ENCODE measurements at places on chromosomes 3 and 15.

GRCh38 chr3:2041931-2042330 lies 56.7 kb upstream of the CNTN4 start:
- DNase-seq = no peak

DNA sequence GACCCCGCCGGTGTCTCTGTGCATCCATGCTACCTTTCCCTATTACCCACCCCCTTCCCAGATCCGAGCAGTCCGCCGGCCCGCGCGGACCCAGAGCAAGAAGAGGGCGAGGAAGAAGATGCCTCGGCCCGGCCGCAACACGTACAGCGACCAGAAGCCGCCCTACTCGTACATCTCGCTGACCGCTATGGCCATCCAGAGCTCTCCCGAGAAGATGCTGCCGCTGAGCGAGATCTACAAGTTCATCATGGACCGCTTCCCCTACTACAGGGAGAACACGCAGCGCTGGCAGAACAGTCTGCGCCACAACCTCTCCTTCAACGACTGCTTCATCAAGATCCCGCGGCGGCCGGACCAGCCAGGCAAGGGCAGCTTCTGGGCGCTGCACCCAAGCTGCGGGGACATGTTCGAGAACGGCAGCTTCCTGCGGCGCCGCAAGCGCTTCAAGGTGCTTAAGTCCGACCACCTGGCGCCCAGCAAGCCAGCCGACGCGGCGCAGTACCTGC lies 788 bp downstream of the FOXB1 start:
- DNase-seq = no peak

GRCh38 chr3:181623924-181624694 lies 87.6 kb upstream of the SOX2 start:
- no peak for DNase-seq

DNA sequence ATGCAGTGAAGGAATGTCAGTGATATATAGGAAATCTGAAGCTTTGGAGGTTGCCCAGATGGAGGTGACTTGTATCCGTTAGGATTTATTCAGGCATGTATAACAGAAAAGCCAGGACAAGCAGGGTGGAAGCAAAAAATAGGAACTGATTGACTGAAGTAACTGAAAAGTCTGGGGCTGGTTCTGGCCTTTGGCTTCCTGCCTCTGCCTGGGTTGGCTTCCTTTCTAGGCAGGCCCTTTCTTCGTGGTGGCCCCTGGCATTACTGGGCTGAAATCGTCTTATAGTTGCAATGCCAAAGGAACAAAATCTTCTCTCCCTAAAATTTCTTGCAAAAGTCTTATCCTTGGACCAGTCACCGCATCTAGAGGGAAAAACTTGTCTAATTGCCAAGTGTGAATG lies 386.1 kb downstream of the PTPRG start:
- DNase-seq = no peak

DNA sequence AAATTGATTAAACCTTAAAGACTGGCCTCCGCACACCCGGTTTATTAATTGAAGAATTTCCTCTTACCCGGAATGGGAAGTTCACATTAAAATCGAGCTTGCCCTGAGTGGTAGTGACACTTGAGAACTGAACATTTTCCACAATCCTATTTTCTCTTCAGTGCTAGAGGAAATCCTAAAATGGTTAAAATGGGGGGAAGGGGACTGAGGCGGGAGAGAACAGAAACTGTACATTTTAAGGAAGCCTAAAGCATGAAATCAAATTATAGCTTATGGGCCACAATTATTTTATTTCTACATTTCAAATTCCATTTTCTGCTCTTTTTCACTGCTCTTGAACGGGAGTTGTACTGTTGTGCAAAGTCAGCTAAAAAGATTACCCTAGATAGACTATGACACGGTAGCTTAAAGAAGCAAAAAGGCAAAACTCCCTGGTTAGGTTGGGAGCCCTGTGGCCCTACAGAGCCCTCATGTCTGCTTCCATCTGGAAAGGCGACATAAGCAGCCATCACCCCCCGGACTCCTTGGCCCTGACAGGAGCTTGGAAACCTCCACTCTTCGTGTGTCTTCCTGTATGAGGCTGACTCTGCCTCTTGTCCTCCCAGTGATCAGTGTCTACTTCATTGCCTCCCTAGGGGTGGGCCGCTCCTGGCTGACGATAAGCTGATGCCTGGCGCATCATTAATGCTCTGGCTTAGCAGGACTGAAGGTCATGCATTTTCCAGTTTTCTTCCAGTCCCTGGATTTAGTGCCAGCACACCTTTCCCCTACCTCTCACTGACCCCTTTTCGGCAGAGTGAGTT lies 79.3 kb downstream of the EEFSEC start:
- no peak for DNase-seq

DNA sequence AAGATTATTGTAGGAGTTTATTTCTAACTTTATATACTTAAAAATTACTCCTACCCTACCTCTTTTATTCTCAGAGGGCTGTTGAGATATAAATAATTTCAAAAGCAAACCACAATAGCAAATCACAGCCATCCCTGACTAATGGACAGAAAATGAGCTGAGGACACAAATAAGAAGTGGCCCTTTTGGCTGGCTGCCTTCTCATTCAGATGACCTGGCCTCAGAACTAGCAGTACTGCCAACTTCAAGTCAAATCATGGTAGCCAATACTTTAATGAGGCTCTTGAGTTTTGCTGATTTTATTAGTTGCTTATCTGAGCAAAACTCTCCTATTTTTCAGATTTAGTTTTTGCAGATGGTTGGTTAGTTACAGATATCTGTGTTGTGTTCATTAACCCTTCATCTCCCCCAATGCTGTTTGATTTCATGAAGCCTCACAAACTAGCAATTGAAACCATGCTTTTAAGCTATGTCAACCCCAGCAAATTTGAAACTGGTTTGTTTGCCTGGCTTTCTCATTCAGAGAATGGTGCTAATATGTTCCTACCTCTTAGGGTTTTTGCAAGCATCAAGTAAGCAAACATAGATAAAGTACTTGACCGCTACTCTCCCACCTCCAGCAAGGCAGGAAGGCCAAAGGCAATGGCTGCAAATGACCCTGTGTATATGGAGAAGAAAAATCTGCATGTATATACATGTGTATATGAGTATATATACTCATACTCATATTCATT lies 73.4 kb upstream of the HACD2 start:
- DNase-seq = no peak

DNA sequence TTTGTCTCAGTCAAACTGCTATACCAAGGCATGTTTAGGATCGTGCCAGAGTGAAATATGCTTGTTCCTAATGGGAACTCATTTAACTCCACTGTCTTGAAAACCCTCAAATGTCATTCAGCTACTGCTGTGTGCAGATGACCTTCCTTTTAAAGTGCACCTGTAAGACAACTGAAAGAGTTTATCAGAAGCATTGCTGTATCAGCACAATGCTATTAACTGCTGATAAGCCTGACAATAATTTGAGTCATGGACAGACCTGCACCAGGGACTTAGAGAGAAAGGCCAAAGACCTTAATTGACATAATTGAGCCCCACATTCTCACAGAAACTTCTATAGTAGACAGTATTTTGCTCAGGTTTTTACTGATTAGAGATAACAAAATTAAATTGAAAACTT lies 557.9 kb downstream of the DIPK2A start:
- no peak for DNase-seq

- peak; percentile 58 for DNase-seq
These were observed 757 bp upstream of the DIPK2A start for GRCh38 chr3:143970773-143971358.

DNA sequence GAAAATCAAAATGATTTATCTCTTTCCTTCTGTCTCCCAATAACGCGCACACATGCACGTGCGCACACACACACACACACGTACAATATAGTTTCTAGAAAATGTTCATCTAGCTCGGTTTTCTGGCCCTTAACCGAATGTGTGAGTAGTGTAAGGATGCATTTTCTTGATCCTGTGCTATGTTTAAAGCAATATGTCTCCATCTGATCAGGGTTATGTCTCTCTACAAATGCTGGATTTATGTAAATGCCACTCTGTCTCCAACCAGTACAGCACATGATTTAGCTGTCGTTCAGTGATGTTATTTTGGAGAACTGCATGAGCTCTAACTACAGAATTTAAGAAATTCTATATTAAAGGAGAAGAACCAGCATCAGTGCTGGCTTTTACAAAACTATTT lies 198.0 kb downstream of the TJP1 start:
- DNase-seq = no peak

- DNase-seq = no peak
These were observed 186.8 kb upstream of the CHRNA7 start for GRCh38 chr15:31843426-31844055.

- no peak for DNase-seq
These were observed 15.2 kb downstream of the MRPS22 start for GRCh38 chr3:139358841-139359562.

DNA sequence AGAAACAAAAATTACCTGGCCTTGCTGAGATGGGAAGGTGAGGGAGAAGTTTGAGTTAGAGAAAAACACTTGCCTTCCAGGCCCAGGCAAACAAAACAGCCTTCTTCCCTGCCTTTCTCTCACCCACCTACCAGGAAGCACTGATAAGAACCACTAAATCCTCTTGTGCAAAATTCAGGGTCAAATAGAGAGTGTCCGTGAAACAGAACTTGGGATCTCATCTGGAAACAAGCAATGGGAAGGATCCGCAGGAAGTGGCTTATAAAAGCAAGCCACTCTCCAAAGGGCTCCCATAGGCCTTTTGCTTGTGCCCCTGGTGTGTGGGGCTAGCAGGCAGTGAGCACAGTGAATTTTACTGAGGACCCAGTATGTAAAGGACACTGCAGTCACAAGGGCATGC lies 11.0 kb downstream of the ADAMTS9 start:
- DNase-seq = no peak

DNA sequence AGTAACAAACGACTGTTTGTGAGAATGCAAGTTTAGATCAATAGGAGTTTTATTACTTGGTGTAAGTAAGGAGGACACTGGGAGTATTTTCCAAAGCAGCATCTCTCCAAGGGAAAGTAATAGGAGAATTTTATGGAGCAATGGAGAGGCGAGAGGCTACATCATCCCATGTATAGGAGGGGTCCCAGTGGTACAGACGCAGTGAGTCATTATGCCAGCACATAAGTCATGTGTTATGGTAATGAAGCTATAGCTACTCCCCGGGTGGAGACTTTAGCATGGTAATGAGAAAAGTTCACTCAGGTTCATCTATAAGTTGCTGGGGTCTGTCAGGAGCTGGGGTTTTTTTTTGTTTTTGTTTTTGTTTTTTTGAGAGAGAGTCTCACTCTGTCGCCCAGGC lies 29.5 kb upstream of the ZNF445 start:
- no peak for DNase-seq

- DNase-seq = no peak
These were observed 176.7 kb downstream of the DIPK2A start for GRCh38 chr3:144148356-144148755.

DNA sequence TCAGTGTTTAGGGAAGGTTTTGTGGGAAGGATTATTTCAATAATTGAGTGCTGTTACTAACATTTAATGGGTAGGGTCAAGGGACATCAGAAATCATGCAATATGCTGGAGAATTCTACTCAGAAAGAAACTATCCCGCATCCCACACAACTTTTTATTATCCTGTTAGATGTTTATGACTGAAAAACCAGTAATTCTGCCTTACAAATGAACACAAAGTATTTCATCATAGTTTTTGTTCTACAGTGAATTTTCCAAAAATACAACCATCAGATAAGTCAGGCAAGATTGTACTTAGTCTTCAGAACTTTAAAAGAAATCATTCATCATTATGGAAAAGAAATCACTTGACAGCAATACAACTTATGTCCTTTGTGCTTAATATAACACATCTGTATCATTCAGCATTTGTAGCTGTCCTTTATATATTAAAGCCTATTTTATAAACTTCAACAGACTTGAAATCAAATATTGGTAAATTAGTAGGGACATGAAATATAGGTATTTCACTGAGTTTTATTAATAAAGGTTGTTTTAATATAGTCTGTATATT lies 61.9 kb downstream of the TRPM7 start:
- DNase-seq = no peak

DNA sequence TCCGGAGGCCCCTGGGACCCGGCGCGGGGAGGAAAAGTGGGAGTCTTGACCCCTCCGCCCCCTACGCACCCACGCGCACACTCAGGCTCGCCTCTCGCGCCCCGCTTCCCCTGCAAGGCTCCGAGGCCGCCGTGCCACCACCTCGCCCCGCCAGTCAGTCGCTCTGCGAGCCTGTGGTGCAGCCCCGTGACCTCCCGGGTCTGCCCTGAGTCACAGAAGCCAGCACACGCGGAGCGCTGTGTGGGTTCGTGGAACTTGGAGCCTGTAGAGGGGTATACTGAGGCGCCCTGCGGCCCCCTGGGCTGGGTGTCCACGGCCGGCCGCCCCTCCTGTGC lies 380 bp upstream of the ALS2CL start:
- no peak for DNase-seq

DNA sequence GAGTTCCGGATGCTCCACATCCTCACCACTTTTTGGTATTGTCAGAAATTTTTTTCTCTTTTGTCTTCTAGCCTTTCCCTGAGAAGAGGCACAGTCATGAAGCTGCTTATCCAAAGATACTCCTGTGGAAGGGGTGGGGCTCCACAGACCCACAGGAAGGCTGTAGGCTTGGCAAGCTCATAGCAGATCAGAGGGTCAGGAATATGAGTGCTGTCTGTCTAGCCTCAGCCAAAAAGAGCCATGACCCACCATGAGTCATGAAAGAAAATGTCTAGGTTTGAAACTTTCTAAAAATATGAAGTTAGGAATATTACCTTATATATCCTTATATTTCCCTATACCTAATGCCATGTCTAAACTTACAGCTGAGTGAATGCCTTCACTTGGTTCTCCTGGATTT lies 118.2 kb upstream of the THBS1 start:
- DNase-seq = no peak

- no peak for DNase-seq
These were observed 215.0 kb upstream of the IGF1R start for GRCh38 chr15:98433346-98433745.

DNA sequence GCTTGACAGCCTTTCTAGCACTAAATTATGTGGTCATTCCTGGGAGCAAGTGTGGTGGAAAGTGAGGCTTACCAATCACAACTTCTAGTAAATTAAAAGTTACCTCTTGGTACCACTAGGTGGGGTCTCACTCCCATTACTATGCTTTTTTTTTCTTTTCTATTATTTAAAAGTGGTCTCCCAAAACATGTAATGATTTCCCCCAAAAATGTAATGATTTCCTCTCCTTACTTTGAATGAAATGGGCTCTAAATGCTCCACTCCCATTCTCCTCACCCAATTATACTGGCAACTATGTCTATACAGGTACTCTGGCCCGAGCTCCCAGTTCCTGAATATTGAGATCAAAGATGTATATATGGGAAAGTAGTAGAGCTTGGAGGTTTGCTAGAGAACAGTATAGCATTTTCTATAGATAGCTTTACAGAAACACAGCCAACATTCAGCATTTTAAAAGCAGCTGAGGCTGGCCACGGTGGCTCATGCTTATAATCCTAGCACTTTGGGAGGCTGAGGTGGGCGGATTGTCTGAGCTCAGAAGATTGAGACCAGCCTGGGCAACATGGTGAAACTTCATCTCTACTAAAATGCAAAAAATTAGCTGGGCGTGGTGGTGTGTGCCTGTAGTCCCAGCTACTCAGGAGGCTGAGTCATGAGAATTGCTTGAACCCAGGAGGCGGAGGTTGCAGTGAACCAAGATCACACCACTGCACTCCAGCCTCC lies 70.9 kb downstream of the DCUN1D1 start:
- no peak for DNase-seq

- no peak for DNase-seq
These were observed 206.1 kb upstream of the PROK2 start for GRCh38 chr3:71991046-71991445.
